AG04449 (cell line): ENCODE measurements at places on chromosomes 16 and 17.

- DNase-seq = no peak
These were observed 6.8 kb upstream of the SULT1A1 start for GRCh38 chr16:28616636-28617035.

GRCh38 chr16:9846362-9847099 is 335.7 kb downstream of the GRIN2A start:
- no peak for DNase-seq

DNA sequence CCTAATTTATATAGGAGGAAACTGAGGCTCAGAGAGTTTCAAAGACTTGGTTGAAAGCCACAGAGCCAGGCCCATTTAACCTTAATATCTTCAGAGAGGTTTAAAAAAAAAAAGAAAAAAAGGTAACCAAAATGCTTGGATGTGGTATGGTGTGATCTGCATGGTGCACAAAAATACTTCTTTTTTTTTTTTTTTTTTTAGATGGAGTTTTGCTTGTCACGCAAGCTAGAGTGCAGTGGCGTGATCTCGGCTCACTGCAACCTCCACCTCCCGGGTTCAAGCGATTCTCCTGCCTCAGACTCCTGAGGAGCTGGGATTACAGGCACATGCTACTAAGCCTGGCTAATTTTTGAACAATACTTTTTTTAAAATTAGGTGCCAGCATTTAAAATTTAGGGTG is 101.8 kb downstream of the XYLT1 start:
- DNase-seq = no peak

DNA sequence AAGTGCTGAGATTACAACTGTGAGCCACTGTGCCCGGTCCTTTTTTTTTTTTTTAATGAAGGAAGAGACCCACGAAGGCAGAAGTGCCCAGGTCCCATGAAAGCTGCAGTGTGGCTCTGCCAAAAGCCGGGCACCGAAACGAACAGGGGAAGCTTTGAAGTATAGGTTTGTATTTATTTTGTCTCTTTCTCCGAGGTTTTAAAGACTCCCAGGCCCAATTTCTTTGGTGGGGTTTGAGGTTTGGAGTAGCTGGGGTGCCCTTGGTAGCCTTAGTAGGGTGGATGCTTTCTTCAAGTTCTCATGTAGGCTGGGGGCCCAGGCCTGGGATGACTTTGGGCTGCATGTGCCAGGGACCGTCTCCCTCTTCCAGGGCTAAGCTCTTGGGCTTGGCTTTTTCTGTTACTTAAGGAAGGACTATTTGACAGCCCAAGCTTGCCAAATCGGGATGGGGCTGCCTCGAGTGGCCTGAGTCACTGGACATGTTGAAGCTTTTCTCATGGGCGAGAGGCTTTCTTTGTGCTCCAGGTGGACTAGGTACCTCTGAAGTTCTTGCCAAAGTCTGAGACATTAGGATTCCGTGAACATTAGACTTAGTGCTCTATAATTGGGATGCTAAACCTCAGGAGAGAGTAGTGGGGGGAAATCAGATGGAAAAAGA is 66.3 kb downstream of the WIPI1 start:
- no peak for DNase-seq

GRCh38 chr17:79549141-79549915 is 61.5 kb downstream of the RBFOX3 start:
- DNase-seq = no peak

- DNase-seq = no peak
These were observed 12.8 kb downstream of the ZNF174 start for GRCh38 chr16:3413730-3414379.

DNA sequence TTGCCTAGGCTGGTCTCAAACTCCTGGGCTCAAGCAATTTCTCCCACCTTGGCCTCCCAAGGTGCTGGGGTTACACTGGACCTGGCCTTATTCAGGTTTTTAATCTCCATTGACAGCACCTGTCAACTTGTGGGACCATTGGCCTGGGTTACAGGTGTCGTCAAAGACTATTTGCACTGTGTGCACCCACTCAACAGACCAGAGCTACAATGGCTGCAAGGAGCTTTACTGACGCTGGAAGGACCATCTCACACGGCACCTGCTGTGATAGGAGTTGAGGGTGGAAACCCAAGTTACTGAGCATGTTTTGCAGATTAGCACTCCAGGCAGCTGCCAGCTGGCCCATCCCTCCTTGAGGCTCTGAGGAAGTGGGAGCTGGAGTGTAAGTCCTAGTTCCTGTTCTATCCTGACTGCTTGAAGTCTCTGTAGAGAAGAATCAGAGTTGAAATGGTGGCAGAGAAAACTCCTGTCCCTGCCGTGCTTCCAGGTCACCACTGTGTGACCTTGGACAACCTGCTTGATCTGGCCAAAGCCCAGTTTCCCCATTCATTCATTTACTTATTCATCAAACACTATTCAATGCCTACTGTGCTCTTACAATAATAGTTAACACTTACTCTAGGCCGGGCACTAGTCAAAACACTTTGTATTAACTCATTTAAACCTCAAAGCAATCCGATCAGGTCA is 42.4 kb upstream of the LONP2 start:
- DNase-seq = no peak

DNA sequence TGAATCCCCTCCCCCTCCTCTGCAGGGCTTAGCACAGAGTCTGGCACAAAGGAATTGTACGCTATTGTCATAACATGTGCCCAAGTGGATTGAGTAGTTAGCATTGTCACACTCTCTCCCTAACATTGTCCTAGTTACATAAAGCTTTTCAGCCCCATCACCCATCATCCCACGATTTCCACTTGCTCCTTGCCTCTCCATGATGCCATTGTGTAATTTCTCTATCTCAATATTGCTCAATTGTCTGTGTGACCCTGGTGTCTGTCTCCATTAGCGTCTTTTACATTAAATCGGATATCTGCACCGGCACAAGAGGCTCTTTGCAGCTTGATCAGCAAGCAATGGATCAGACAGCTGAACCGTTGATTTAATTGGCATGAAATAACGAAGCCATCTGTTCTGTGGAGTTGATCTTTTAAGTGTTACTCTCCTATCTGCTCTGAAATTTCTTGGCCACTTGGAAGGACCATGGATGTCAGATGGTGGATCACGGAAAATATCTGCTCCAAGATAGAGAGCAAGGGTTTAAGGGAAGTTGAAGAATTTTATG is 77.0 kb upstream of the HS3ST4 start:
- DNase-seq = no peak

DNA sequence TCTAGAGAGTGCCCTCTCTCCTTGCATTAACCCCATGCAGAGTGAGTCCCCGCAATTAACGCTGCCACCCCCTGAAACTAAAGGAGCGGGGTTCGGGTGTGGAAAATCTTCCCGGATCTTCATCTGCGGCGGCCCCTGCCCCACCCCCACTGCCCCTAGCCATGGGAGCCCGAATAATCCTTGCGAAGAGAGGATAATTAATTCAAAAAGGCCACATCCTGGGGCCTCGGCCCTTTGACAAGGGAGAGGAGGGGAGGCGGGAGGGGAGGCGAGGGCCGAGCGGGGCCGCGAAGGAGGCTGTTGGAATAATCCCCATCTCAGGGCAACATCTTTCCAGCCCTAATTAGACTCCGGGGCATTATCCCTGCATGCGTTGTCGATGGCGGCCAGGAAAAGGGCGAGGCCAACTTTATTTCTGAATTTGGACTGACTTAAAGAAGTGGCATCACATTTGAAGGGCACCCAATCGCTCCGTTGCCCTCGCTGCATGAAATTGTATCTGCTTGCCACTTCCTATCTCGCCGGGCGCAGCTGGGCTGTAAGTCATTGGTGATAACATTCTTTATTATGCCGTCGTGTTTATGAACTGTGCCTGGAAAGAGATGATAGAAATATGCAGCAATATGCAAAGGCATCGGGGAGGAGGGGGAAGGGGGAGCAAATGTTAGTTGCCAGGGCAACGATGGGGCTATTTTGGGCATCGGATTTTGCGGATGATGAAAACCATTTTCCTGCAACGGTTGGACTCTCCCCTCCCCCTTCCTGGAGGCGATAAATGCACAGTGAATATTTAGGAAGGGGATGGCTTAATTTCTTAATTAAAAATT is 387.1 kb upstream of the TNRC6C start:
- no peak for DNase-seq

DNA sequence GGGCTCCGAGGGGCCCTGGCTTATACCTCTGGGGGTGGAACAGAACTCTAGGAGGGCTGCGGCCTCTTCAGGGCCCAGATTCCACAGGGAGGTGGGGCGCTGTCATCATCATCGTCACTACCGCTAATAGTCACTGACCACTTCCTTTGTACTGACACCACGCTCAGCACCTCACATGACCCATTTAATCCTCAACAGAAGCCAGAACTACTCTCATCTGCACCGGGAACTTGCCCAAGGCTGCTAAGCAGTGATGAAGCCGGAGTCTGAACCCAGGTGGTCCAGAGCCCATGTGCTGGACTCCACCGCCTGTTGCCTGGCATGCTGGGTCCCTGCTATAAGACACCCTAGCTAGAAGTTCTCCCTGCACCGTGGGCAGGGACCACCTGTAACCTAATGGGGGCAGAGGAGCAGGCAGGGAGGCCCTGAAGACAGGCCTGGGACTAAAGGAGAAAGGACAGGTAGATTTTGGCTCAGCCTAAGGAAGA is 12.0 kb downstream of the UNC13D start:
- no peak for DNase-seq

GRCh38 chr17:68776451-68776850 is 175.3 kb upstream of the FAM20A start:
- DNase-seq = no peak

DNA sequence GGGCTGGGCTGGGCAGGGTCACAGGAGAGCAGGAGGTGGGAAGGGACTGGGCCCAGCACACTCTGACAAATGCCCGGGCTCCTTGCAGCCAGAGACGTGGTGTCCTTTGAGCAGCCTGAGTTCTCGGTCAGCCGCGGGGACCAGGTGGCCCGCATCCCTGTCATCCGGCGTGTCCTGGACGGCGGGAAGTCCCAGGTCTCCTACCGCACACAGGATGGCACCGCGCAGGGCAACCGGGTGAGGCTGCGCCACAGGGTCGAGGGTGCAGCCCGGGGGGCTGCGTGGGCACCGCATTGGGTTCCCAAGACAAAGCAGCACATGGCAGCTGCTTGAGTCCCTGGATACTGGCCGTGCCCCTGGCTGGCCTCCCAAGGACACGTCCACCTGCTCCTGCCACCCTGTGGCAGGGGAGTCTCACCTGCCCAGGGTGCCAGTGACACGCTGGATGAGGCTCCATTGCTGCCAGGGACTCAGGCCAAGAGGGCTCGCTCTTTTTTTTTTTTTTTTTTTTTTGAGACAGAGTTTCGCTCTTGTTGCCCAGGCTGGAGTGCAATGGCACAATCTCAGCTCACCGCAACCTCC is 21.3 kb downstream of the GALK1 start:
- no peak for DNase-seq
